ENCODE measurements at places on chromosomes 11 and 22.

GRCh38 chr11:13105237-13105844 is 96.2 kb downstream of the RASSF10 start:
- DNase-seq: peak; percentile 32

- no peak for DNase-seq
Observed at GRCh38 chr11:115901069-115901468, 396.9 kb upstream of the CADM1 start.

DNA sequence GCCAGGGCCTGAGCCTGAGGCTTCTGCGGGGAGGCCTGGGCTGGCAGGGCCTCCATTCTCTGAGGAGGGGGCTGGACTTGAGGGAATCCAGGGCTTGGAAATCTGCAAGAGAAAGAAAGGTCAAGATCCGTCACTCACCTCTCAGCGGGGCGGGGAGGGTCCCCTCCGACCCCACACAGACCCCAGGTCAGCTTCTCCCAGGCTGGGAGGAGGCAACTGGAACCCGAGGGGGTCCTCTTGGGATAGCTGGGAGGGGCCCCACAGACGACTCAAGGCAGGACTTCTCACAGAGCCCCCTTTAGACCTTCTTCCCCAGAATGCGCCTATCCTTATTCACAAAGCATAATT is 11.0 kb downstream of the TNKS1BP1 start:
- DNase-seq: no peak

DNA sequence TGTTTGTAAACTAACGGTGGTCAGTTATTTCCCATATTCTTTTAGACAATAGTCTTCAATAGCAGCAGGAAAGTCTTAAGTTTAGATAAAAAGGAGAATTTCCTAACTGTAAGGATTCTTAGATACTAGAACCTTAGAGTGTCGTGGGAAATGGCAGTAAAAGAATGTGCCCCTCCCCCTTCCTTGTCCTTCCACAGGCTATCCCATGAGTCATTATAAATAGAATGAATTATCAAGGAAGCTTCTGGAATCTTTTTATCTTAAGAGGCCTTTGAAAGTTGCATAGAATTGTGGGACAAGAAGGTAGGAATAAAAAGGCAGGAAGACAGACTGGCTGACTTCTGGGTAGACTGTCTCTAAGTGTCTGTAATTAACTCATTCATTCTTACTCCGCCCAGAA is 165.2 kb upstream of the TBCEL start:
- no peak for DNase-seq

DNA sequence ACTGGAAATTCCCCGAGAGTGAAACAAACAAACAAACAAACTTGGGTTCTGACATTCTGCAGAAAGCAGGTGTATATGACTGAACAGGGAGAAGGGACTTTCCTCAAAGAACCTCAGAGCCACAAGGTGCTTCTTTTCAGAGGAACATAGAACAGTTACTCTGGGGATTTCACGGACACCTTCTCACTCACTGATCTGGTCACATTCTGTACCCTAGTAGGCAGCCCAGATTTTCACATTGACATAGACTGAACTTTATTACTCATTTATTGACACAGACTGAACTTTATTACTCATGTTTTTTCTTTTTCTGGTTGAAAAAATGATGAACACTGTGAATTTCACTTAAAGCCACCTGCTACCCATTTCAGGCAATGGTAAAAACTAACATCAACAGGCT is 263.0 kb downstream of the OPCML start:
- no peak for DNase-seq
